ENCODE measurements at places on chromosomes 6 and 20.

GRCh38 chr20:17583126-17583525, 13.3 kb downstream of the DSTN start:
- no peak for DNase-seq

GRCh38 chr6:137303441-137303840, 84.3 kb upstream of the IFNGR1 start:
- no peak for DNase-seq

GRCh38 chr6:14108571-14109410, 8.8 kb upstream of the CD83 start:
- DNase-seq, result no peak

DNA sequence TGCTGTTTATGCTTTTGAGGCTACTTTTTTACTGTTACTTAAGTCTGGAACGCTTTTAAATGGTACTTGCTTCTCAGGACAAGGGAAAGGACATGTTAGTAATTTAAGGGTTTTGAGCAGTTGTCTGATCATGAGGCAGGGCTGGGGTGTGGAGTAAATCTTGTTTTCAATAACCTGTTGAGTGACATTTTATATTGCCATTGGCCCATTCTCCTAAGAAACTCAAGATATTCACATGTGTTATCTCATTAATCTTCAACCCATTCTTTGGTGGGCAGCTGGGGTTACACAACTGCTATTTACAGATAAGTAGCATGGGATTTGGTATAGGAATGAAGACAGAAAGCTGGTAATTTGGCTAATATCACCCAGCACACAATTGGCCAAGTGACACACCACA, 44.6 kb upstream of the IL17A start:
- no peak for DNase-seq

- no peak for DNase-seq
These were observed 85.0 kb downstream of the CRYBG1 start for GRCh38 chr6:106445508-106445878.

DNA sequence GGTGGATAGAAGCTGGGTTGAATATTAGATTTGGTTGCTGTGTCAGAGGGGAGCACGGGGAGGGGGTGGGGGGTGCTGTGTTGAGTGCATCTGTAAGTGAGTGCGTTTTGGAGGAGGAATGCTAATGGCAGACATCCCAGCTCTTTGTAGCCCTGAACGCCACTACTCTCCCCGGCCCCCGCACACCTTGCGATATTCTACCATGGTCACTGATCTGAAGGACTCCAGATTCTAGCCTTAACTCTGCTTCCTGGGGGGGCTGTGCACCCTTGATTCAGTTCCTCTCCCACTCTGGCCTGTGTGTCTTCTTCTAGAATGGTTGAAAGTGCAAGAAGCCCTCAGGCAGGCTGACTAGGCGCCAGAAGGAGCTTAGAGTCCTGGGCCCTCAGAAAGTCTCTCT, 7.1 kb downstream of the GLP1R start:
- no peak for DNase-seq

DNA sequence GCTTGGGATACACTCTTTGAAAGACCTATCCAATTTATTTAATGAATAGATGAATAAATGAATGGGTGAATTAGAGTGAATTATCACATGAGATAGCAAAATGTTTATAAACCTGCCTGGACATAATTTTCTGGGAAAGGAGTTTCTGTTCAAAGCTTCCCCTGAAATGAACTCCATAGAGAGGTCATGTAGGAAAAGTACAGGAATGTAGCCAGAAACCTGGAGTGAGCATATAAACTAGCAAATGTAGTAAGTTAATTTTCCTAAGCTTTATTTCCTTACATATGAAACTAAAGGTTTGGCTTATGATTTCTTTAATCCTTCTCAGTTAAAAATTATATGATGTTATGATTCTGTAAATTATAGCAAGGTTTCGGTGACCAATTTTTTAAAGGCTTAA, 380.3 kb upstream of the RSPO3 start:
- DNase-seq, result no peak

DNA sequence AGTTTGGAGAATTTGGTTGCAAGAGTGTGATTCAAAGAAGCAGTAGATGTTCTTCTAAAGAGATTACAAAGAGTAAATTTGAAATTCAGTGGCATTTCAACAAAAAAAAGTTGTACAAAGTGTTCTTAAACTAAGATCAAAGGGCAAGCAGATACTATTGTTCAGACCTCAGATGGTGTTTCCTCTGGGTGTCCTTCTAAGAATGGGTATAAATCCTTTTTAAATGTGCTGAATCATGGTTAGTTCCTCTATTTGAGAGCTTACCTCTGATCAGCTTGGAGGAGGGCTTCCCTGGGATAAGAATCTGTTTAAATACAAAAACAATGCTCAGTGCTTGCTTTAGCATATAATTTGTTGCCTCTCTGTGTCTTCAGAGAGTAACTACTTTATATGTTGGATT, 6.3 kb downstream of the BMP6 start:
- no peak for DNase-seq

- no peak for DNase-seq
These were observed 557 bp upstream of the DYNLRB1 start for GRCh38 chr20:34515484-34516246.

DNA sequence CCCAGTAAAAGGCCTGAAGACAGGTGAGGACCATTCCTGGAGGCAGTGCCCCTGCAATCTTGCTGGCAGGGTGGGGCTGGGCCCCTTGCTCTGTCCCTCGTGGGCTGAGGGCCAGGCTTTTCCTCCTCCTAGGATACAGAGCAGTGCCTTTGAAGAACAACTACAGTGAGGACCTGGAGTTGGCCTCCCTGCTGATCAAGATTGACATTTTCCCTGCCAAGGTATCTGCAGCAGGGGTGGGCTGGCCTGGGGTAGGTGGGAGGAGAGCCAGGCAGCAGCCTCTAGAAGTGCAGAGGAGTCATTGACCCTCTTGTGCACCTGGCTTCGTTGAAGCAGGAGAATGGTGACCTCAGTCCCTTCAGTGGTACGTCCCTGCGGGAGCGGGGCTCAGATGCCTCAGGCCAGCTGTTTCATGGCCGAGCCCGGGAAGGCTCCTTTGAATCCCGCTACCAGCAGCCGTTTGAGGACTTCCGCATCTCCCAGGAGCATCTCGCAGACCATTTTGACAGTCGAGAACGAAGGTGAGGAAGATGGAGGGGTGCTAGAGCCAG, 36.5 kb downstream of the PLCG1 start:
- DNase-seq, result no peak

DNA sequence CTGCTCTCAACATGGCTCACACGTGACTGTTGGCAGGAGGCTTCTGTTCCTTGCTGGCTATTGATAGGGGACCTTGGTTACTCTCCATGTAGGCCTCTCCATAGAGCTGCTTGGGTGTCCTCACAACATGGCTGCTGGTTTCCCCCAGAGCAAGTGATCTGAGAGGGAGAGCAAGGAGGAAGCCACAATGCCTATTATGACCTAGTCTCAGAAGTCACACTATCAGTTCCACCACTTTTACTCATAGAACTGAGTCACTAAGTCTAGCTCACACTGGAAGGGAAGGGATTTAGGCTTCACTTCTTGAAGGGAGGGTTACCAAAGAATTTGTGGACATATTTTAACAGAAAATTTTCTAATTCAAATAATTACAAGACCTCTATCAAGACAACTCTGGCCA, 8.7 kb upstream of the NOP56 start:
- DNase-seq, result no peak

DNA sequence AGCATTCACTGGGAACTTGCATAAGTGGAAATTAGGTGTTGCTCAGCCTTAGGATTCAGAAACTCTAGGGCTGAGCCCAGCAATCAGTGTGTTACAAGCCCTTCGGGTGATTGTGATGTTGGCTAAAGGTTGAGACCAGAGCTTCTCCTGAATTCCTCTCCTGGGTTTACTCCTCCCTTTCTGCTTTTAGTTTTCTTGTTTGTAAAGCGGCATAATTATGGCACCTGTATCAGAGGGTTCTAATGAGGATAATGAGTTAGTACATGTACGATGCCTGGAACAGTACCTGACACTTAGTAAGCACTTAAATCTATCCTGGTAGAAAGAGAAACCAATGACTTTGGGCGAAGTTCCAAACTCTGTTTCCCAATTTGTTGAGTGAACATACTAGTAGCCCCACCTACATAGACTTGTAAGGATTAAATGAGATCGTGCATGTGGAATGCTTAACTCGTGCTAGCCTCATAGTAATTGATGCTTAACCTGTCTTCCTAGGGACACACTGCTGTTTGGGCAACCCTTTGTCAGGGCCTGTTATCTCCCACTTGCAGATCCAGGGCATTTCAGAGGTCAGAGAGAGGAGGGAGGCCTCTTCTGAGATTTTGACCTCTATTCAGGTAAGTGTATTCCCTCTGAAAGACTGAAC, 932 bp upstream of the EZR start:
- peak; percentile 20 for DNase-seq

DNA sequence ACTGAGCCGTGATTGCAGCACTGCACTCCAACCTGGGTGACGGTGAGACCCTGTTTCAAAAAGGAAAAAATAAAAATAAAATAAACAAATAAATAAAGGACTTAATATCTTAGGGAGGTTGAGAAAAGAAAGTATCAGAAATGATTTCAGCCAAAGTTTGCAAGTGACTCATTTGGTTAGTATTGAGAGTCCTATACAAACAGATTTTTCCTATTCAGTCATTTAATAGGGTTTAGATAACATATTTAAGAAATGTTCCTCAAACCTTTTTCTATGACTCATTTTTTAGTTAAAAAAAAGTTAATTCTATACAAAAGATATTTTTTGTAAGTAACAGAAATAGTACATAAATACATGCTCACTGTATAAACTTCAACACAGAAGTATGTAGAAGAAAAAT, 235.1 kb downstream of the GJA1 start:
- no peak for DNase-seq

DNA sequence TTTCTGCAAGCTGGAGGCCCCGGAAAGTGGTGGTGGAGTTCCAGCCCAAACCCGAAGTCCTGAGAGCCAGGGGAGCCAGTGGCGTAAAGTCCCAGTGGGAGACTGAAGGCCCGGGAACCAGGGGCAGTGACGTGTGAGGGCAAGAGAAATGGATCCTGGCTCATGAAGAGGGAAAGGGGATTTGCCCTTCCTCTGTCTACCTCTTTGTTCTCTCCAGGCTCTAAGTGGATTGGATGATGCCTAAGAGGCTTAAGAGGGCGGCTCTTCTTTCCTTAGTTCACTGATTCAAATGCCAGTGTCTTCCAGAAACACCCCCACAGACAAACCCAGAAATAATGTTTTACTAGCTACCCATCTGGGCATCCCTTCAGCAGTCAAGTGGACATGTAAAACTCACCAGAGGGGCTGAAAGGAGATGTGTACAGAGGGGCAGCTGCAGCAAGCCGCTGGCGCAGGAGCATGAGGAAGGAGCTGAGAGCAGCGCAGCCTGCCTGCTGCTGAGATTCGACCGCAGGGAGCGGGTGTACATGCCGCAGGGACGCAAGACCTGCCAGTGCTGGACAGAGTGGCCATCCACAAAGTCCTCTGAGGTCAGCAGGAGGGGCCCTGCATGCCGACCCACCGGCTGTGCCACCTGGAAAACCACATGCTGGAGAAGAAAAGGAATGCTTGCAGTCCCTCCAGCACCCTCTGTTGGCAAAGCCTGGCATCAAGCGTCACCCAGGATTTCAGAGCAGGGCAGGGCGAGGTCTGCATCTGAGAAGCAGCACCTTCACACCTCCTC, 29.5 kb downstream of the CDYL start:
- peak; percentile 45 for DNase-seq

- no peak for DNase-seq
These were observed 66.2 kb upstream of the PHACTR2 start for GRCh38 chr6:143611580-143611979.

DNA sequence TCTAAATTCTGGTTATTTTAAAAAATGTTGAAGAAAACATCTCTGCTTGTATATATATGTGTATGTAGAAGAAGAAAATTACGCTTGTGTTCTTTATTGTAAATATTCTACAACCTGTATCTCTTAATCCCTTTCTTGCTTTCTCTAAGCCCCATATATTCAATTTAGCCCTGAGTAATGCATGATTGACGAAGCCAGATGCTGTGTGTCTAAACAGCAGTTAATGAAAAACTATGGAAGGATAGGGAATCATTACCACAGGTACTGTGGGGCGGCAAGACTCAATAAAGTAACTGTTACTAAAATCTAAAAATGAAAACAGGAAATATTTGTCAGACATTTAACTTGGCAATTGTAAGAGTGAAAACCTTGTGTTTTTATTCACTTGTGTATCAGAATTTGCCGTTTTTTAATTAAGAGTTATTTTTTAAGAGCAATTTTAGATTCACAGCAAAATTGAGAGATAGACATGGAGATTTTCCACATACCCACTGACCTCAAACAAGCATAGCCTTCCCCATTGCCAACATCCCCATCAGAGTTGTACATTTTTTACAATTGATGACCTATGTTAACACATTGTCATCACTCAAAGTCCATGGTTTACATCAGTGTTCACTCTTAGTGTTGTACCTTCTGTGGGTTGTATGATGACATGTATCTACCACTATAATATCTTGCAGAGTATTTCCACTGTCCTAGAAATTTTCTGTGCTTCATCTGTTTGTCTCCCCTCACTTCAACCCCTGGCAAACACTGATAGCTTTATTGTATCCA, 76.7 kb downstream of the BCKDHB start:
- peak; percentile 27 for DNase-seq

DNA sequence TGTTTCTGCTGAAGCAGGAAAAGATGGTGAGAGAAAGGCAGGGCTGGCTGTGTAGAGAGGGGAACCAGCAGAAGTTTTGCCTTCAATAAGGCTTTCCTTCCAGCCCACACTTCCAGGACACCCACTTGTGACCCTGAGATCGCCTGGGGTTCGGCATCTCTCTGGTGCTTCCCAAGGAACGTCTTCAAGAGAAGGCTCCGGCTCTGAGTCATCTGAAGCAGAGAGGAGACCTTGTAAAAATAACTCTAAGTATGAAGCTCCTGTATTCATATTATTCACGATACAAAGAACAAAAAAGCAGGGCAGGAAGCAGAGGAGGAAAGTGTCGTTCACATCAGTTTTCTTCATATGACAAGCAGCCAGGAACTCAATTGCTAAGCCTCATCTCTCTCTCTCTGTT, 95.4 kb upstream of the MRPS10 start:
- DNase-seq, result no peak

DNA sequence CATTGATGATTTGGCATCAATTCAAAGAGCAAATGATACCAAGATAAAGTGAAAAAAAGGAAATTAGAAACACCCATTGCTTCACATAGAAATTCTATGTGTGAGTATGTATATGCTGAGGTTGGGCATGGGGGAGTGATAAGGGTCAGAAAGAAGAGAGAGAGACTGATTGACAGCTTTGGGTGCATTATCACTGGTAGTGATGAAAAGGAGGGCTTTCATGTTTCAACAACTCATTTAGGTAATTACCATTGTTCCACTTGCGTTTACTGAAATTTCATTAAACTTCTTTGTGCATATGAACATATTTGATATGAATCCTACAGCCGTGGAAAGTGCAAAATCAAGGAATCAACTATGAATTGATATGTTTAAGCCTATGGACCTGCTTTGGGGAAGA, 84.7 kb downstream of the ADGRB3 start:
- DNase-seq, result no peak

- no peak for DNase-seq
These were observed 161.8 kb downstream of the NFATC2 start for GRCh38 chr20:51380401-51381385.

- DNase-seq, result no peak
These were observed 278.4 kb upstream of the PTCHD4 start for GRCh38 chr6:48389146-48390043.

Data from kidney glomerular epithelial cell (primary cell).